ENCODE measurements at places on chromosomes 11 and 22. TPM values are rescaled to one million over a fixed set of nuclear protein-coding genes. Genes with fewer than 3 reads are reported as not detected.

The USP2 gene
- total RNA-seq: 0.11 TPM

The FZD4 gene
- total RNA-seq: 0.87 TPM

The C1QTNF4 gene
- 2.0 TPM for total RNA-seq

The EIF3L gene
- total RNA-seq: 350 TPM

The POLR2F gene
- total RNA-seq: 28.8 TPM

The KRTAP5-1 gene
- total RNA-seq: not detected

The IL10RA gene
- total RNA-seq: not detected

The TENM4 gene
- 6.8 TPM for total RNA-seq

The KRTAP5-10 gene
- not detected for total RNA-seq

The GLYAT gene
- not detected for total RNA-seq

The ARHGAP42 gene
- 16.1 TPM for total RNA-seq

The MRPL21 gene
- total RNA-seq: 50.3 TPM

The OR52A1 gene
- not detected for total RNA-seq

The DEUP1 gene
- 0.39 TPM for total RNA-seq

The APOA4 gene
- not detected for total RNA-seq

The RIMBP3C gene
- total RNA-seq: 0.87 TPM

The MOV10L1 gene
- total RNA-seq: 0.39 TPM

The TTC17 gene
- total RNA-seq: 78.1 TPM

The GPR83 gene
- not detected for total RNA-seq

The PPFIBP2 gene
- 2.0 TPM for total RNA-seq

The OR52A5 gene
- total RNA-seq: not detected

The SMIM35 gene
- total RNA-seq: not detected

The TRIM29 gene
- total RNA-seq: 326 TPM

The GRM5 gene
- total RNA-seq: not detected

The TMEM123 gene
- 70.5 TPM for total RNA-seq

The OR52I2 gene
- total RNA-seq: not detected

The PI4KA gene
- total RNA-seq: 43.6 TPM

The SLC5A1 gene
- total RNA-seq: not detected

The MMP3 gene
- total RNA-seq: 3.6 TPM

The NXPE4 gene
- not detected for total RNA-seq

The MS4A15 gene
- total RNA-seq: not detected

The MYEOV gene
- not detected for total RNA-seq

The NCAM1 gene
- not detected for total RNA-seq

The GRIA4 gene
- total RNA-seq: not detected

The GGT1 gene
- total RNA-seq: 2.0 TPM

The ARHGAP32 gene
- total RNA-seq: 38.5 TPM

The KCNK4 gene
- total RNA-seq: not detected

The SEPTIN5 gene
- total RNA-seq: 5.6 TPM

The BCR gene
- total RNA-seq: 54.2 TPM

The WNT11 gene
- total RNA-seq: 34.4 TPM

The DMC1 gene
- 5.0 TPM for total RNA-seq

The FAM180B gene
- total RNA-seq: under 0.01 TPM

The RFPL1 gene
- total RNA-seq: not detected

The KRTAP5-9 gene
- not detected for total RNA-seq

The SEC14L6 gene
- not detected for total RNA-seq

The NCF4 gene
- 3.5 TPM for total RNA-seq

The LGR4 gene
- 57.4 TPM for total RNA-seq

The TTLL8 gene
- total RNA-seq: not detected

The UBQLN3 gene
- under 0.01 TPM for total RNA-seq

The SLC25A45 gene
- 3.8 TPM for total RNA-seq

The SHISAL1 gene
- total RNA-seq: not detected

The IL17REL gene
- not detected for total RNA-seq

The SLN gene
- not detected for total RNA-seq
